T-helper 2 cell (primary cell): ENCODE measurements at places on chromosomes 3 and 15.
A peak's percentile ranks its signal among the peaks of the same experiment; 100 is the strongest.

DNA sequence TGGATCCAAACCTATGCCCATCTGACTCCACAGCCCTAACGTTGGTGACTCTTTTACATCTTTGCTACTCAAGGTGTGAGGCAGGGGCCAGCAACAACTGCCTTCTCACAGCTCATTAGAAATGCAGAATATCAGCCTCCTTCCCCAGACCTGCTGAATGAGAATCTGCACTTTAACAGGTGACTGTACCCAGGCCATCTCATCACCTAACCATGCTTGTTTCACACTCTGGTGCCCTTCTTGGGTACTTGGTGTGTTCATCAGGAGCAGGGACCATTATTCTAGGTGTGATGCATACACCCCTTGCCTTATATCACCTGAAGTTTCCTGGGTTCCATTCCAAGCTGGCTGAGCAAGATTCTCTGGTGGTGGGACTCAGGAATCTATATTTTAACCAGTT, 196.3 kb upstream of the LMCD1 start:
- DNase-seq = no peak

DNA sequence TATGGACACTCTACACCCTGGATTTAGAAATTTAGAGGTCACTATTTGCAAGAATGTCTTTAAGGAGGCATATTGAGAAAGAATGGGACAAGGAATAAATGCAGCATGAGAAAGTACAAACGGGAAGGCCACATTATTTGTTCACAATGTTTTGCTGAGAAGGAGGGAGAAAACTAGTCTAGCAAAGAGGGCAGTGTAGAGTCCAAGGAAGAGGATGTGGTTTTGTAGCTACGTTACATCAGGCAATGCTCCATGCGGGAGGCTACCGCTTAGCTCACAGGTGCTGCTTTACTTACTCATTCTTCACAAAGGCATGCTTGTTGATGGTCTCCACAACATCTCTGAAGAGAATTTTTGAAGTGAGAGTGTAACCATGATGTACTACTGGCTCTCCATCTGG, 191.1 kb downstream of the PLCH1 start:
- no peak for DNase-seq

DNA sequence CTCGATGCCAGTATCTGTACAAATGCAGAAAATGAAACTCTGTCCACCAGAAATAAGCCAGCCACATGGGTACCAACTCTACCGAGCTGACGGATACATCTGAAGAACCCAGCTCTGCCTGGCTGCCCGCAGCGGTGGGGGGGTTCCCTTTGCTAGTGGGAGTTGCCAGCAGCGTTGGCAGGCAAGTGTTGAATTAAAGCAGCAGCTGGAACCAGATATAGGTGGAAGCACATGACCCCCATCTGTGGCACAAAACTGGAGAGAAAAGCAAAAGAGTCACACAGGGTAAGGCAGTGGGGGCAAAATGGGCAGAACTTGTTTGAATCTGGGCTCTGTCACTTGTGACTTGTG, 17.9 kb downstream of the CRYGS start:
- DNase-seq = no peak

DNA sequence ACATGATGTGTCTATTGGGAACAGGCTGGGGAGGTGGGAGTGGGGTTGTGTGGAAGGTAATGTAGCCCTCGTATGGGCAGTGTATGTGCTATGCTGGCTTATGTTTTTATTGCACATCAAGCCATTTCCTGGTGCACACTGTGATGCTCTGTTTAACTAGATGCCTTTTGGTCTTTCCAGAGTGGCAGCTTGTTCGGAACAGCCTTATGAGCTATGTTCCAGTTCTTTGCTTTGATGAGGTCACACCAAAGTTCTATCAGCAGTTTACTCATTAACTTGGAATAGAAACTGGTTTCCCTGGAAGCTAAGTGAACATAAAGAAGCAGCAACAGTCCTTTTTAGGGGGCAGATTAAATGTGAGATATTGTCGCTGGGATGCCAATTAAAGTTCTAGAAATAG, 133.9 kb downstream of the DIPK2A start:
- no peak for DNase-seq

DNA sequence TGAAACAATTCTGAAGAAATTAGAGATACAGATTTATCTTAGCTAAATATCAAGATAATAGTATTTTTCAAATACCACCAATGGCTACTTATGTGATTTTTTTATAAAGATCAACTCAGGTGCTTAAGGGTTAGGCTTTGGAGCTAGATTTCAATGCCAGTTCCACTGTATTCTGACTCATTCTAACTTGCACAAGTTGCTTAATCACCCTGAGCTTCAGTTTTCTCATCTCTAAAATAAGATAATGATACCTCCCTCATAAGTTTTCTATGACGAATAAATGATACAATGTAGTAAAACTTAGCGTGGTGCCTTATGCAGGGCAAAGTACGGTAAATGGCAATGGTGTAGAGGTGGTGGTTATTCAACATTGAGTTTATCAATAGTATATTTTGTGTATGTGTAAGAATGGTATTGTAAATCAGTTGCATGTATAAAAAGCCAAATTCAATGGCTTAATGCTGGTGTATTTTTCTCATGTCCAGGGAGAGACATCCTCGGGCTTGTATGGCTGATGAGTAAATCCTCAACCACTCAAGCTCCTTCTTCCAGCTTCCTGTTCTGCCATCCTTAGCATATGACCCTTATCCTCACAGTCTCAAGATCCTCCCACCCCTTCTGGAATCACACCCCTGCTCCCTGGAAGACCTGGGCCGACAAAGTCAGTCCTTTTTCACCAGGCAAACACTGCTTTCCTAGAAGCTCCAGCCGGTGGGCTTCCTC, 505.9 kb upstream of the CFAP20DC start:
- DNase-seq = no peak

DNA sequence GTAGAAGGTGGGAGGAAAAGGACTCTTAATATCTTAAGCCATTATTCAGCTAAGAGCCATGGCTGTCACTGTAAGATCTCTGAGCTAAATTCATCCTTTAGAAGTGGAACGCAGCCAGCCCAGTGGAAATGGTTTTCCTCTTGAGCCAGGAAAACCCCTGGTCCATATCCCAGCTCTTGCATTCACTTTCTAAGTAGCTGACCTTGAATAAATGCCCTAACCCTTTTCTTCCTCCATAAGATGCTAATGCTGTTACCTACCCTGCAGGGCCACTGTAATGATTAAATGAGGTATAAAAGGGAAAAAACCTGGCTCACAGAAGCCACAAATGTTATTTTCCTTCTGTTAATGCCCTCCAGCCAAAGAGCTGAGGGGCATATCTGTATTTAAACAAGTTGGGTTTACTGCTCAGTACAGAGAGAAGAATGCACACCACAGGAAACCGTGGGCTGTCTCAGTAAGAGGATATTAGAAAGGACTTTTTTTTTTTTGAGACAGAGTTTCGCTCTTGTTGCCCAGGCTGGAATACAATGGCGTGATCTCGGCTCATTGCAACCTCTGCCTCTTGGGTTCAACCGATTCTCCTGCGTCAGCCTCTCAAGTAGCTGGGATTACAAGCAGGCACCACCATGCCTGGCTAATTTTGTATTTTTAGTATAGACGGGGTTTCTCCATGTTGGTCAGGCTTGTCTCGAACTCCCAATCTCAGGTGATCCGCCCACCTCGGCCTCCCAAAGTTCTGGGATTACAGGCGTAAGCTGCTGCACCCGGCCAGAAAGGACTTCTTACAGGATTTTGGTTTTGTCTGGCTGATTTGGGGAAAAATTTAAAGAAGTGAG, 6.8 kb downstream of the UBL7 start:
- DNase-seq = peak; percentile 57

DNA sequence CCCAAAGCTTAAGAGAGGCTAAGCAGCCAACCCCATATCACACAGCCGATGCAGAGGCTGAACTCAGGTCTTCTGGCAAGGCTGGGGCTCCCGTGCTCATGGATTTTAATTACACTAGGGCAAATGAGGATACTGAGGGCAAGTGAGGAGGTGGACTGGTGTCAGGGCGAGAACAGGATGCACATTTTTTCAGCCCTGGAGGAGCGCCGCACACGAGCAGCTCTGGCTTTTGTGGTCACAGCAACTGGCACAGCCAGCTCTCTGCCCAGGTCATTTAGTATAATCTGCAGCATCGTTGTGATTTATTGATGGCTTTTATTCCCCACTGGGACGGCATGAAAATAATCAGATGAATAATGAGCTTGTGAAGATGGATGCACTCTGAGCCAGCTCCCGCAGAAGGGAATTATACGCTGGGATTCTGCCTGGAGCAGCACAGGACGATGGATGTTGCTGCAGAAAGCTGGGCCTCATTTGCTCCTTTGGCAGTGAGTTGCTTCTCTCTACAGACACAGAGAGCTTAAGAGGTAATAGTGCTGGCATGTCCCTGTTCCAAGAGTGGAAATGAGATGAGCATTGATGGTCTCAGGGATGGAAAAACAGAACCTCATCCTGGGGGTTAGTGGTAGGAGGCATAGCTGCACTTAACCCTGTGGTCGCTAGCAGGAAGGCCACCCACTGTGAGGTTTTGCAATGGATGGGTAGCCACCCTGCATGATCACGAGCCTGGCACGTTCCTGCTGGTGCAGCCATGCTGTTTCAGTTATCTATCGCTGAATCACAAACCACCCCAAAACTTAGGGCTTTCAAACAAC, 135.4 kb downstream of the UACA start:
- DNase-seq = no peak

DNA sequence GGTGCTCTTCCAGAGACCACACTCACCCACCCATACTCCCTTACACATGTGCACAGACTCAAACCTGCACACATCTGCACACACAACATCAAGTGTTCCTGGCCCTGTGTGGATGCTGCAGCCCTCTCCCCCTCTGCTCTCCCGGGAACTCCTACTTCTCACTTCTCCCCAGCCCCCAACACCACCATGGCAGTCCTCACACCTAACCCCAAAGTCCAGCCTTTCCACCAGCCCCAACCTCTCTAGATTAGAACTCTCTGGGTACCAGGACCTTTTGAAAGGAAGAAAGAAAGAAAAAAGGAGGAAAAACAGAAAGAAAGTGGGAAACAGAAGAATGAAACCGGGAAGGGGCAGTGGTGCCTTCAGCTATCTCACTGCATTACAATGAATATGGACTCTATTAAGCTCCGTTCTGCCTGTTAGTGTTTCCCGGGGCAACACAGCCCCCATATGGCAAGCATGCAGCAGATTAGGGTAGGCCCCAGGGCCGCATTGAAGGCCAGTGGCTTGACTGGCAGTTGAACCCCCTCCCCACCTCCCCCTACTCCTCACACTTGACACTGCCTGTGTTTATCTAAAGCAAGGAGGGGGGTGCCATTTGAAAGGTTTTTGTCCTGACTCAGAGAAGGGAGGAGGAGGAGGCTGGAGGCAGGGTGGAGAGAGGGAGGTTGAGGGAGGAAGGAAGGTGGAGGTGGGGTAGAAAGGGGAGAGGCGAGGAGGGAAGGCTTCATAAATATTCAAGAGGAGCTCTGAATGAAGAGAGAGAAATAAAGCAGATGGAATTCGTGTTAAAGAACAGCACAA, 30.1 kb downstream of the BOC start:
- no peak for DNase-seq
